ENCODE measurements at places on chromosomes 16 and 17.

- DNase-seq = no peak
These were observed 12.1 kb downstream of the NHERF1 start for GRCh38 chr17:74760404-74761105.

DNA sequence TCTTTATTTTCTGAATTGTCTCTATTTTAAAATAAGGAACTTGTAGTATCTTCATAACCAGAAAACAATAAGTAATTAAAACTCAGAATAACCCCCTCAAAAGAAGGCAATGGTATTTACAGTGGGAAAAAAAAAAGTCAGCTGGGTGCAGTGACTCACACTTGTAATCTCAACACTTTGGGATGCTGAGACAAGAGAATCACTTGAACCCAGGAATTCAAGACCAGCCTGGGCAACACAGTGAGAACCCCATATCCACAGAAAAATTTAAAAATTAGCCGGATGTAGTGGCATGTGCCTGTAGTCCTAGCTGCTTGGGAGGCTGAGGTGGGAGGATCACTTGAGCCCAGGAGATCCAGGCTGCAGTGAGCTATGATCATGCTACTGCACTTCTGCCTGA lies 33.5 kb downstream of the ADAM11 start:
- DNase-seq = peak; percentile 24

GRCh38 chr16:88351491-88352101 lies 31.2 kb upstream of the ZNF469 start:
- DNase-seq = no peak

GRCh38 chr16:82801361-82801760 lies 174.6 kb downstream of the CDH13 start:
- peak; percentile 79 for DNase-seq

DNA sequence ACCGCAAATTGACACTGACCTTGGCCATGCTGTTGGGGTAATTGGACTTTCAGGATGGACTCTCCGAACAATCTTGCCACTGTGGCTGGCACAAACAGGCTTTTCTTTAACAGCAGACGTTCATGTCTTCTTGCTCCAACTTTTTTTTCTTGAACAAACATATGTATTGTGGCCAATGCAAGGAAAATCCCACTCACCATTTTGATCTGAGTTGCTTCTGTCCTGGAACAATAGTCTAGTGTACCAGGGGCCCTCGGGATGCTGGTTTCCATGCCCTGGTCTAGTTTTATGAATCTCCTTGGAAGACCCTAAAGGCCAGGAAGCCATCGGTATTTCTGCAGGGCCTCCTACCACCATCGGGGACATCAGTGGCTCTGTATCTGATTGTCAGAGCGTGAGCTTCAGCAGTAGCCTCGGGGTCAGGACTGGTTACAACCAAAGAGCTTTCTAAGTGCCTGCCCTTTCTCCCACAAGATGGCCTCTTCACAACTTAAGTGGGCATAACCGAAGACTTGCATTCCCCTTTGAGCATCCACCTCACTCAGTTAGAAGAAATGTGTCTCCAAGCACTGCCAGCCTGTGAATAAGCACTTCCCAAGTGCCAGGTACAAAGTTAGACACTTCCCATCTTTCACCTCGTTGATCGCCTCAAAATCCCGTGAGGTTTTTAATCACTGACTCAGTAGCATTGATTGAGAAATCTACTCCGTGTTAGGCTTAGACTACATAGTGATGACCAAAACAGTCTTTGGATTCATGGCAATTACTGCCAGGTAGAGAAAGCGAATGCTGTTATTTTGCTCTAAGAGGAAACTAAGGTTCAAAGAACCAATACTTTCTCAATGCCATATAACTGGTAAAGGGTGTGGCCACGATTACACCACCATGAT lies 87.0 kb upstream of the TBX2 start:
- peak; percentile 62 for DNase-seq

GRCh38 chr16:28898942-28899341 lies 20.7 kb downstream of the ATP2A1 start:
- no peak for DNase-seq

DNA sequence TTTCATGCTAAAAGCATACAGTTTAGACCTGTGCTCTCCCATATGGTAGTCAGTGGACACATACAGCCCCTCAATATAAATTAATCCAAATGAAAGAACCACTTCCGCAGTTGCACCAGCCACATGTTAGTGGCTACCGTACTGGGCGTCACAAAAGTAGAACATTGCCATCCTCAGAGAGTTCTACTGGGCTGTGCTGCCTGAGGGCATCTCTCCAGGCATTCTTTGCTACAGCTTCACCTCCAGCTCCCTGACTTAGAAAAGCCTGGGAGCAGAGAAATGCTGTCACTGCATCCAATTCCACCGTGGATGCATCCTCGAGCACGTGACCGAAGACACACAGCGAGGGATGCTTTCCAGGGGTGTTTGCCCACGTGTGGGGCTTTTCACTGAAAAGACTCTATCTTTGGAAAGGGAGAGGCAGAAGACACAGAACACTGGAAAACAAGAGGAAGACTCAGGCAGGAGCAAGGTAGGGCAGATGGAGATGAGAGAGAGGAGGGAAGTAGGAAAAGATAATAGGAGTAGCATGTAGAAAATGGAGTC lies 86.4 kb downstream of the GAS7 start:
- DNase-seq = no peak

- no peak for DNase-seq
These were observed 59.5 kb upstream of the IRX3 start for GRCh38 chr16:54346041-54346440.

DNA sequence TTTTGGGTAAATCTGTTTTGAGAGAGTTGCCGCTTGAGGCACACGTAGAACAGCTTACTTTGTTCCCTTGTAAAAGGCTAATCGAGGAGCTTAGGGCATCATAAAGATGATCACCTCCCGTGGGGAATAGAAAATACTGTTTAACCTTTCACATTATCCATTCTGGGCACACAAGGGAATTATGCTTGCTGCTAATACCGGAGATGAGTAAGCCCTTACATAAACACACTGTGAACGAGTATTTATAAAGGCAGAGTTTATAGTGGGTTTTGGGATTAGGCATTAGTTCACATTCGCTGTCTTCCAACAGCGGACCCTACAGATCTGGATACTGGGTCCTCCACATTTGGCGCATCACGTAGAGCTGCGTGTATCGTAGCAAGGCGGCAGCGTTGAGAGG lies 51.2 kb upstream of the CNTNAP4 start:
- DNase-seq = no peak

- peak; percentile 77 for DNase-seq
These were observed 688 bp downstream of the CRK start for GRCh38 chr17:1455291-1455796.

DNA sequence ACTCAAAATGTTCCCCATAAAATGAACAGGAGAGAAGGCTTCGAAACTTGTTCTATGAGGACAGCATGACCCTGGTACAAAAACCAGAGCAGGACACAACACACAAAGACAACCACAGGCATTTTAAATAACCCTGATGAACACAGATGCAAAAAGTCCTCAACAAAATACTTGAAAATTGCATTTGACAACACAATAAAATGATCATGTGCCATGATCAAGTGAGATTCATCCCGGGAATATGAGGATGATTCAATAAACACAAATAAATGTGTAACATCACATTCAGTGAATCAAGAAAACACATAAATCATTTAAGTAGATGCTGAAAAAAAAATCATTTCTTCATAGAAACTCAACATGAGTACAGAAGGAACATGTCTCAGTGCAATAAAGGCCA lies 208.4 kb upstream of the WSB1 start:
- no peak for DNase-seq

DNA sequence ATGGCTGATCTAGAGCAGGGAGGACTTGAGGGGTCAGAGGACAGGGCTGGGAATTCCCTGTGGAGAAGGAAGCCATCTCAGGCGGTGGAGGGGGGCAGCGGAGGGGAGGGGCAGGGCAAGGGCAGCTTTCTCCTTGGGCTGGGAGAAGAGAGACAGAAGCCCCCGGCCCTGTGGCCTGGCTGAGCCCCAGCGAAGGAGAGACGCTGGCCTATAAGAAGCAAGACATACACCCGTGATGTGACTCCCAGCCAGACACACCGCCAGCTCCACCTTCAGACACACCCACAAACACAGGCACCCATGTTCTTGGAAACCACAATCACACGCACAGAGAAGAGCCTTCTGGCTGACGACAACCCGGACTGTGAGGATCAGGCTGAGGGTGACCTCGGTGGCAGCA lies 10.0 kb downstream of the TRPV3 start:
- no peak for DNase-seq

GRCh38 chr16:15682105-15682570 lies 32.1 kb downstream of the NDE1 start:
- peak; percentile 76 for DNase-seq

DNA sequence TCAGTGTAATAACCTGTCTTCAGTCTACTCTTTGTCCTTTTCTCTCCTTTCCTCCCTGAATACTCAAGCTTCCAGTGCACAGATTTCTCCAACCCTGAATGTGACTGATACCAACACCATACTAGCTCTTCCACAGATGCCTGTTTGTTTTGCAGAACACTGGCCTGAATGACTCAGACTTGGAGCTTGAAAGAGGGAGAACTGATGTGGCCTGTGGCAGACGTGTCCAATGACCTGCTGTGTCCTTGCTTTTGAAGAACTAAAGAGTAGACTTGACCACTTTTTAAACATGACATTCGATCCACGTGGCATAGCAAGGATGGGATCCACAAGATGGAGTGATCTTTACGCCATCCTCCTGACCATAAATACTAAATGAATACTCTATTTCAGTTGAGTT lies 361.0 kb downstream of the WWOX start:
- DNase-seq = no peak

DNA sequence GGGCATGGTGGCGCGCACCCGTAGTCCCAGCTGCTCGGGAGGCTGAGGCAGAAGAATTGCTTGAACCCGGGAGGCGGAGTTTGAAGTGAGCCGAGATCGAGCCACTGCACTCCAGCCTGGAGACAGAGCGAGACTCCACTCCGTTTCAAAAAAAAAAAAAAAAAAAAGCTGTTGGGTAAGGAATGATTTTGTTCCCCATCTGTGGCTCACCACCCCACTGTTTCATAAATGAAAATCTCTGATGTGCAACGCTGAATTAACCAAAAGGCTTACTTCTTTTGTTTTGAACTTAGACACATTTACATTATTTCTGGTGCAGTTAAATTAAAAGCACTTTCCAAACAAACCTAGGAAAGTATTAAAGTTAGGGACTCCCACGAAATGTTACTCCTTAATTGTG lies 1.2 kb upstream of the METTL9 start:
- no peak for DNase-seq

DNA sequence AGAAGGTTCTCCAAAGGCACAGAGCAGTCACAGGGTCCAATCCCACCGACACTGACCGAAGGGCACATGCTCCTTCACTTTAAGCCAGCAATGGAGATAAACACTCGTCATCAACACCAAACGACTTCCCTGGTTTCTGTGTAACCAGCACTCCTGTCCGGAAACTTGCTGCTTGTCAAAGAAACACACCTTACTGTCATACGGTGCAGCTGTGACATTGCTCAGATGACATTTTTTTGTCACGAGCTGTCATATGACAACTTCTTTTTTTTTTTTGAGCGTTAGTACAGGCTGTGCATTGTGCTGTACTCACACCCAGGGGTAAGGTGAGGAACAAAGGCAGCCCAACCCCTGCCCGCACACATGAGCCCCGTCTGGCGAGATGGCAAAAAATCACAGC lies 39.2 kb downstream of the TLE7 start:
- no peak for DNase-seq

DNA sequence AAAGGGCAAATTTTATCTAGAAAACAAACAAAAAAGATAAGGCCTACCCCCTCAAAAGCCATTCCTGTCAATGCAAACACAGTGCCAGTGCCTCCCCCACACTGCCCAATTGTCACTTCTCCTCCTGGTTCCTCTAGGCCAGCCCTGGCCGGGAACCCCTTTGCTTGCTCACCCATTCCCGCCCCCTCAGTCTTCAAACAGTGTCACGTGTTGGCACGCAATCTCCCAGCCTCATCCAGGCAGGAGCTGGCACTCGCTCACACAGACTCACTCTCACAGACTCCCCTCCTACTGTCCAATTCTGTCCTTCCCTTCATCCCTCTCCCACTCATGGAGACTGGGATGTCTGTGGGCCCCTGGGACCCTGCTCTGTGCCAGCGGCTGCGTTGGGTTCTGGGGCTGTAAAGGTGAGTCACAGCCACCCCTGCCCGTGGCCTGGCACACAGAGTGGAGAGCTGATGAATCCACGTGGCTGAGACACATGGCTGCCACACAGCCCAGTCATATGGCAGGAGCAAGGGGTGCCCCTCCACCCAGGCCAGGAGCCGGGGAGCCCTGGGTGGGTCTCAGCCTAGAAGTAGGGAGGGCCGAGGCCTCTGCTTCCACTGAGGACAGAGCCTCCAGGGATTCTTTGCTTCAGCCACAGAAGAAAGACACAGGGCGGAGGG lies 54.8 kb downstream of the VAC14 start:
- DNase-seq = peak; percentile 88

DNA sequence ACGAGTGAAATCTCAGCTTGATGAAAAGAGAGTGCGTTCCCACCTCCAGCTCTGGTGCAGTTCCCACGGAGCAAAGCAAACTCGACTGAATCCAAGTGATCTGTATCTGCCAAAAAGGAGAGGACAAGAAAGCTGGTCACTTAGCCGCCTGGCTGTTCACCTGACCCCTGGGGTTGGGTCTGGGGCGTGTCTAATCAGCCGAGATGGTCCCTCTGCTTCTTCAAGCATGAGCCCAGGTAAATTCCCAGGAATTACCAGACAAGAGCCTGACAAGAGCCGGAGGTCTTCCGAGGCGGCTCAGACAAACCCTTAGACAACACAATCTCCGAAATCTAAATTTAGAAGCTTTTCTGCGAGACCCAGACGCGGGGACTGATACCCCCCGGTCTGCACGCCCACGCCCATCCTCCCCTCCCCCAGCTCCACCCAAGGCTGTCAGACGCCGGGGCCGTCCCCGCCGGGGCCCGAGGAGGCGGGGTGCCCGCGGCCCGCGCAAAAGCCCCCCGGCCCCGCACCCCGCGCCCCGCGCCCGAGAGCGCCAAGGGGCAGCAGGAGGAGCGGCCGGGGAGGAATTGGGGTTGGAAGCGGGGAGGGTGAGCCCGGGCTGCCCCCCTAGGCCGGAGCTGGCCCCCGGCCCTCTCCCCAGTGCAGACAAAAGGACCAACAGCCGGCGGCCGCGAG lies 674 bp downstream of the ZNF821 start:
- DNase-seq = peak; percentile 12

DNA sequence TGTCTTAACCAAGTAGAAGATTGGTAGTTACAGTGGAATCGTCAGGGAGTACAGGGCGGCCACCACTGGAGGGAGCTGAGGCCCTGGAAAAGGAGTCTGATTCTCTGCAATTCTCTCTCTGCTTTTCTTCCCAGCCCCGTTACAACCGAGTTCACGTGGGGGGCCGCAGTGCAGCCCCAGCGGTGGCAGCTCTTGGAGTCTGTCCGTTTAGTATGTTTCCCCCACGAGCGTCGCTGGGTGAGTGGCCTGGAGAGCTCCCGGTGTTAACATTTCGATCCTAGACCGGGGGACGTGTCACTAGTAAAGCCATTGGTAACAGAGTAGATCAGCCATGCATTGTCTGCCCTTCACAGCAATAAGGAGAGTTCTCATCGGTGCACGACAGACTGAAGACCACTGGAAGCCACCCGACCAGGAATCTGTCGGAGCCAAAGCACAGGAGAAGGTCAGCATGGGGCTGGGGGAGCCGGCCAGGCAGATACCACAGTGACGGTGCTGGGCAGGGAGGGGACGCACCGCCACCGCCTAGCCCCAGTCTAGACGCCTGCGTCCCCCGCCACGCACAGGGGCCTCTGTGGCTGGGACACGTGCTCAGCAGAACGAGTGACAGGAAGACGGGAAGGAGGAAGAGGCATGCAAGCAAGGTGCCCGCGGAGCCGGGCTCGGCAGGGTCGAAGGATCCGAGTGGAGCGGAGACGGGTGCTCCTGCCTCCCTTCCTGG lies 15.7 kb downstream of the SLC16A3 start:
- DNase-seq = no peak
